ENCODE measurements at places on chromosomes 2 and 18.

GRCh38 chr18:76351961-76352581 is 143.0 kb downstream of the ZNF516 start:
- peak; percentile 93 for DNase-seq

GRCh38 chr2:64792995-64793639 is 139.4 kb upstream of the SERTAD2 start:
- DNase-seq: no peak

- DNase-seq: no peak
These were observed 705.9 kb downstream of the CCDC85A start for GRCh38 chr2:56889738-56890137.

DNA sequence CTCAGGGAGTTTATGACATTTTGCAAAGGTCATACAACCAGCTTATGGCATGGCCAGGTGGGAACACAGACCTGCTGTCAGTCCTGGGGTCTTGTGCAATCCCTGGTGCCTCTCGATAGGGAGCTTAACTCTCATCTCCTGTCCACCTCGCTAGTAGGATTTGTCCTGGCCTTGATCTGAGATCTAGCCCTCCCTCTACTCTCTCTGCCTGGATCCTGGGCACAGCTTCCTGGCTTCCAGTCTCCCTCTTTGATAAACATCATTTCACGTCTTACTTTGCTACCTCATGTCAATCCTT is 13.8 kb downstream of the GALR1 start:
- DNase-seq: no peak

- peak; percentile 55 for DNase-seq
These were observed 76.6 kb upstream of the MAP4K3 start for GRCh38 chr2:39513641-39514094.

GRCh38 chr18:59140302-59140885 is 710 bp downstream of the SEC11C start:
- peak; percentile 61 for DNase-seq

- DNase-seq: no peak
These were observed 43.4 kb upstream of the AQP4 start for GRCh38 chr18:26908906-26909305.

DNA sequence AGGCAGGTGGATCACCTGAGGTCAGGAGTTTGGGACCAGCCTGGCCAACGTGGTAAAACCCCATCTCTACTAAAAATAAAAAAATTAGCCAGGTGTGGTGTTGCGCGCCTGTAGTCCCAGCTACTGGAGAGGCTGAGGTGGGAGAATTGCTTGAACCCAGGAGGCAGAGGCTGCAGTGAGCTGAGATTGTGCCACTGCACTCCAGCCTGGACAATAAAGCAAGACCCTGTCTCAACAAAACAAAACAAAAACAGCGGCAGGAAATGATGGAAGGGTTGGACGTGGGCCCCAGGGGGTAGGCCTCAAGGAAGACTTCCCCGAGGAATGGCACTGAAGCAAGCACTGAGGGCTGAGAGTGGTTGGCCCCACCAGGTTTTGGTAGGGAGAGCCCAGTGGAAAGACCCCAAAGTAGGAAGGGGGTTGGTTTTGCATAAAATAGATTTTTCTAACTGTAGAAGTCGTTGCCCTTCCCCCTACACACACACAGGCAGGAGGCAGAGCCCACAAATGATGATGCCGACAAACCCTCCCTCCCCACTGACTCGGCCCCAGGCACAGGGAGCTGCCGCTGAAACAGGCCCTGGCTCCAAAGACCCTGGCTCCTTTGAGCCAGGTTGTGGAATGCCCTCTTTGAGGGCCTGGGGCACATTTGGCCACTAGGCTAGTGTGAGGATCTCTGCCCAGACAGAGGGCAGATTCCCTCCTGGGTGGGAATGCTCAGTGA is 104.8 kb downstream of the CABLES1 start:
- DNase-seq: peak; percentile 92

- DNase-seq: peak; percentile 3
These were observed 476.4 kb upstream of the SPHKAP start for GRCh38 chr2:228657807-228658402.

DNA sequence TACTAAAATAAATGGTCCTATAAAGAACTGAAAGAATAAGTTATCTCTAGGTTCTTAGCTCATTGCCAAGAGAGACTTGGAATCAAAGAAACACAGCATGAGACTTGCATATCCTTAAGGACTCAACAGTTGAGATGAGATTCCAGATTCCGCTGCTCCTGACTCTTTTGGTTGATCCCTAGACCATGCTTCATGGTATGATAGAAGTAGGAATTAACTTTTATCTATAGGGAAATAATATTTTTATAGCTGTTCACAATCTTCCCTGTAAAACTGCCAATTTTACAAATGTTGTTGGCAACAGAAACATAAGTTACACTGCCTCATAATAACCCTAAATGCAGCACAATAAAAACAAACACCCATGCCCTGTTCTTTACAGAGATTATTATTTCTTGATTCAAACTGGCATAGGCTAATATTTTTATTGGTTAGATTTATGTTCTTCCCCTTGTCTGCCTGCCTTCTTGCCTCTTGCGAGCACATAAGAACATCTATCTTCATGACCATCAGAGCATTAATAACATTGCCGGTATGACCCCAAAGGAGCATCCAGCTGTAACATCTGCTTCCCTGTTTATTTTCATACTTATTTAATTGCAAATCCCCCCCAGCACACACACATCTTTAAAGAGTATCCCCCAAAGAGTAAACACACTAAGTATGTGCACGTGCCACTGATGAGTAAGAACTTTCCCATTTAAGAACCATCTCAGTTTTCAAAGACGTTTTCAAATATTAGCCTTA is 735.7 kb upstream of the SLC8A1 start:
- DNase-seq: no peak

Data from ELF-1 (cell line).